Fibroblast of upper back skin (primary cell): ENCODE measurements at places on chromosomes 5 and 9.

DNA sequence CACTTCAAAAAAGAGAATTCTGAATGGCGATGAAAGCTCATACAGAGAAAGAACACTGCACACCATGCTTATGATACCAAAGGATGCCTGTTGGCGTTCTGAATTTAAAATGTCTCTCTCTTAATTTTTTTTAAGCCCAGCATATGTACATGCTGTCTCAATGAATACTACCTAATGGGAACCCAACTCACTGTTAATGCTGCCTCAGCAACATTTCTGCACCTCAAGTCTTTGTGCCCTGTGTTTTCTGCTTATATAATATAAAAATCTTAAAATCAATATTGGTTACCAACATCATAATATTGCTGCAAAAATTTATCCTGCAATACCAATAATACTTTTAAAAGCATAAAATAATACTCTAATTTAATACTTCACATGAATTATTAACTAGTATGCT lies 44.1 kb upstream of the POU5F2 start:
- DNase-seq: no peak

- no peak for DNase-seq
These were observed 42.9 kb upstream of the RNF130 start for GRCh38 chr5:180114304-180115003.

GRCh38 chr5:52830650-52831049 lies 42.9 kb downstream of the ITGA1 start:
- no peak for DNase-seq

- peak; percentile 96 for DNase-seq
These were observed 467.3 kb downstream of the DNAH5 start for GRCh38 chr5:13477118-13477737.

- DNase-seq: peak; percentile 90
These were observed 12.5 kb downstream of the OR2S2 start for GRCh38 chr9:35945341-35946018.

GRCh38 chr9:84829471-84829870 lies 159.9 kb downstream of the NTRK2 start:
- DNase-seq: no peak

- peak; percentile 11 for DNase-seq
These were observed 247.0 kb upstream of the MEF2C start for GRCh38 chr5:89129941-89130340.

- DNase-seq: peak; percentile 77
These were observed 4.4 kb downstream of the SNX24 start for GRCh38 chr5:122849771-122850170.

DNA sequence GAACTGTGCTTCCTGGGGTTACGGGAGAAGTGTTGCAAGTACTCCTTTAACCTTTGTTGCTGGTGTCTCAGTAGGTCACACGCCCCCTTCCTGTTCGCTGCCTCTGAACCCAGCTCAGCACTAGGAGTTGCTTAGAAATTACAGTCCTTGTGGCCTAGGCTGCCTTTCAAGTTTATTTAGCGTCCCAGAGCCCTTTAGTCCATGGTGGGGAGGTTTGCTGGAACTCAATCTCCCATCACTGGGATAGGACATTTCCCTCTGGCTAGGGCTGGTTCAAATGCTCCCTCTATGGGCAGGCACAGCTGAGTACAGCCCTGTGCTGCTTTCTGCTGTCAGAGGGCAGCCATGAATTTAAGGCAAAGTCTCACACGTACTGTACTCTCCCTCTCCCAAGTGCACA lies 4.7 kb downstream of the IFNA8 start:
- no peak for DNase-seq

GRCh38 chr9:81969971-81970370 lies 18.6 kb upstream of the SPATA31D1 start:
- DNase-seq: peak; percentile 2

DNA sequence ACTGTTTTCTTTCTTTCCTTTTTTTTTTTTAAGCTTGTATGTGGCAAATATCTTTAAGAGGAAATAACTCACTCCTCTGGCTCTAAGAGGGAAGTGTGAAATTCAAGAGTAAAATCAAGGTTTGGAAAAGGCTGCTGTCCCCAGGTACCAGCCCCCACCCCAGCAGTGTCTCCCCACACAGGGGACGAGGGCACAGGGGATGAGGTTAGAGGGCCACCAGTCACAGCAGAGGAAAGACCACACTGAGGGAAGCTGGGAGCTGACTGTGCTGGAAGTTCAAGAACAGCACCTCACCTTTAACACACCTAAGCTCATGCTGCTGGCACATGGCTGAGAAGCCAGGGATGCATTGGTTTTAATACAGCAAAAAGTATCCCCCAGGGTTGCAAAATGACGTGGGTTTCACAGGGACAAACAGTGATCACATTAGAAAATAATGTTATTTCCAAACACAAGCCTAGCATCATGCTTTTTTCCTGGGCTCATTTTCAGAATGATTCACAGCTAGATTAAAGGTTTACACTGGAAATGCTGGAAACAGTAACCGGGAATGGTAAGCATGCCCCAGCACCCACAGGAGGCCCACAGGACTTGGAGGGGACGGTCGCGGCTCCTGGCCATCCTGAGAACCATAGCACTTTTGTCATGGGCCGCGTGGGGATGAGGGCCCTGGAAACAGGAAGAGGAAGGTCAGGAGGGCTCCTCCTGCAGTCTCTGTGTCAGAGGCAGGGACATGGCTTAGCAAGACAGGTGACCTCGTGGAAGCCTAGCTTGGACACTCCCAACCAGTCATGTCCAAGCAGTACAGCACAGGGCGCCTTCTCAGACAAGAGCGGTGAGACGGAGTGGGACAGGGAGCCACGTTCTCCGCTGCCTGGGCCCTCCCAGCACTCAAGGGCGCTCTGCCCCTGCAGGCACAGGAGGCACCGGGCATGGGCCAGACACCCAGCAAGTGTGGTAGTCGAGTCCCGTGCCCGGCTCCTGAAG lies 6.9 kb downstream of the LPCAT1 start:
- DNase-seq: peak; percentile 17

GRCh38 chr9:107110153-107110552 lies 172.9 kb upstream of the RAD23B start:
- DNase-seq: no peak
